Gastrocnemius medialis (tissue), 4 donors: ENCODE measurements at places on chromosomes 2 and 18. TPM values are rescaled to one million over a fixed set of nuclear protein-coding genes. Genes with fewer than 3 reads are reported as not detected.
A peak's percentile ranks its signal among the peaks of the same experiment; 100 is the strongest.

DNA sequence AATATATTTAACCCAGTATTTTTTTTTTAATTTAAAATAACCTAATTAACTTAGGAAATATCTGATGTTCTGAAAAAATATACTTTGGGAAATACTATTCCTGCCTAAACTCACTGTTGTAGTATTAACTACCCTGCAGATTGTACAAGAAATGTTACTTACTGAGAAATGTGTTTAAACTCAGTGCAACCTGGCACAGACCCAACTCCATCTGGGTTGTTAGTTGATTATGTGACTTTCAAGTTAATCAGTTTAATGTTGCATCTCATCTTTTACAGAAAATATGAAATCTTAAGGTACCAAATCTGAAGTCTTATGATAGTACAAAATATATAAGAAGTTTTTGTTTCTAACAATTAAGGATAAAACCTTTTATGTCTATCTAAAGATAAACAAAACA is 27.3 kb downstream of the VAPA start:
- H3K27me3 ChIP-seq: no peaks in the 10 kb centered on the region
- no peak for DNase-seq
- no peaks in the 10 kb centered on the region for H3K4me1 ChIP-seq
- no peak overlapping the region for H3K27ac ChIP-seq

- no peaks in the 10 kb centered on the region for H3K27me3 ChIP-seq
- H3K4me1 ChIP-seq: no peaks in the 10 kb centered on the region
- H3K36me3 ChIP-seq: no peaks in the 10 kb centered on the region
- no peak overlapping the region for H3K27ac ChIP-seq
Measured at GRCh38 chr2:80252294-80252986, 52.1 kb downstream of the LRRTM1 start.

DNA sequence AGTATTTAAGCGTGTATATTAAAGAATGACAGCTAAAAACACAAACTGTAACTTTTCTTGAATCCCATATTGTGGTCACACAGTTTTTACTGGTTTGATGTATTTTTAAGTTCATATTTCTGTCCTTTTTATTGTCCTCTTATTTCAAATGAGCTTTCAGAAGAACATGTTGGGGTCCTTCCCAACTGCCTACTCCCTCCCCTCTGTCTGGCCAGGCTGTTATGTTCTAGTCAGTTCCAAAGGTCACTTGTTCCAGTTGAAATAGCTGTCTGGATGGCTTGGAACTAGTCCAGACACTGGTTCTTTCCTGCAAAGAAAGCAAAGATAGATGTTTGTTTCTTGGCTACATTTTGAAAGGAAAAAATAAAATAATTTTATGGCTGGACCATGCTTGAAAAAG is 306.9 kb downstream of the GULP1 start:
- no peaks in the 10 kb centered on the region for H3K27me3 ChIP-seq

GRCh38 chr2:196101325-196101991 is 32.8 kb upstream of the DNAH7 start:
- no peaks in the 10 kb centered on the region for H3K4me1 ChIP-seq
- no peak for DNase-seq
- H3K27ac ChIP-seq: no peak overlapping the region
- no peaks in the 10 kb centered on the region for H3K27me3 ChIP-seq
- H3K36me3 ChIP-seq: no peaks in the 10 kb centered on the region
- no peak overlapping the region for H3K4me3 ChIP-seq

DNA sequence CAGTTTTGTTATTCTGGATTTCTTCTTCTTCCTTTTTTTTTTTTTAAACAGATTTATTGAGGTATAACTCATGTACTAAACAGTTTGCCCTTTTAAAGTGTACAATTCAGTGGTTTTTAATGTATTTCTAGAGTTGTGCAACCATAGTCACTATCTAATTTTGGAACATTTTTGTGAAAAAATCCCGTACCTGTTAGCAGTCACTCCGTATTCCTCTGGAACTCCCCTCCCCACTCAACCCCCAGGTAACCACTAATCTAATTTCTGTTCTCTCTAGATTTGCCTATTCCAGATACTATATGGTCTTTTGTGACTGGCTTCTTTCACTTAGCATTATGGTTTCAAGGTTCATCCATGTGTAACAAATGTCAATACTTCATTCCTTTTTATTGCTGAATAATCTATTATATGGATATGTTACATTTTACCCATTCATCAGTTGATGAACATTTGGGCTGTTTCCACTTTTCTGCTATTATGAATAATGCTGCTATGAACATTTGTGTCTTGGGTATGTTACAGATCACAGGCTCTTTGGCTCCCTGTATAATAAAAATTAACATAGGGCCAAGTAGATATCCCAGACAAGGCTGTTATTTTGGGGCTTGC is 21.9 kb downstream of the EHBP1 start:
- DNase-seq: no peak
- no peaks in the 10 kb centered on the region for H3K27me3 ChIP-seq
- H3K4me3 ChIP-seq: no peak overlapping the region
- no peak overlapping the region for H3K27ac ChIP-seq
- no peaks in the 10 kb centered on the region for H3K4me1 ChIP-seq

DNA sequence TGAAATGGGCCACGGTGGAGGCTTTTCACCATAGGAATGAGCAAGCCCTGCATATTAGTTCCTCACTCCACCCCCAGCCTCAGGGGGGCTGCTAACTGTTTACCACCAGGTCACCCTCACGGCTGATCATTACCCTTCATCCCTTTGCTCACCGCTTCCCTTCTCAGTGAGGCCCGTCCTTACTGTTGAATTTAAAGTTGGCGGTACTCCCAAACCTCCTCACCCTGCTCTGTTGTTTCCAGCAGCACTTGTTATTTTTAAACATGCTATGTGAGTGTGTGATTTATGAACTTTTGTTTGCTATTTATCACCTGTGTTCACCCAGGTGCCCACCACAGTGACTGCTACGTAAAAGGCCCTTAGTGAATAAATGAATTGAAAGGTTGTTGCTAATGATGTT is 243.6 kb downstream of the ZNF407 start:
- no peaks in the 10 kb centered on the region for H3K36me3 ChIP-seq
- H3K27ac ChIP-seq: peak overlapping the region; percentile 16
- H3K4me1 ChIP-seq: peaks cover 18% of the 10 kb centered on the region
- H3K4me3 ChIP-seq: no peak overlapping the region
- no peaks in the 10 kb centered on the region for H3K27me3 ChIP-seq
- DNase-seq: no peak

DNA sequence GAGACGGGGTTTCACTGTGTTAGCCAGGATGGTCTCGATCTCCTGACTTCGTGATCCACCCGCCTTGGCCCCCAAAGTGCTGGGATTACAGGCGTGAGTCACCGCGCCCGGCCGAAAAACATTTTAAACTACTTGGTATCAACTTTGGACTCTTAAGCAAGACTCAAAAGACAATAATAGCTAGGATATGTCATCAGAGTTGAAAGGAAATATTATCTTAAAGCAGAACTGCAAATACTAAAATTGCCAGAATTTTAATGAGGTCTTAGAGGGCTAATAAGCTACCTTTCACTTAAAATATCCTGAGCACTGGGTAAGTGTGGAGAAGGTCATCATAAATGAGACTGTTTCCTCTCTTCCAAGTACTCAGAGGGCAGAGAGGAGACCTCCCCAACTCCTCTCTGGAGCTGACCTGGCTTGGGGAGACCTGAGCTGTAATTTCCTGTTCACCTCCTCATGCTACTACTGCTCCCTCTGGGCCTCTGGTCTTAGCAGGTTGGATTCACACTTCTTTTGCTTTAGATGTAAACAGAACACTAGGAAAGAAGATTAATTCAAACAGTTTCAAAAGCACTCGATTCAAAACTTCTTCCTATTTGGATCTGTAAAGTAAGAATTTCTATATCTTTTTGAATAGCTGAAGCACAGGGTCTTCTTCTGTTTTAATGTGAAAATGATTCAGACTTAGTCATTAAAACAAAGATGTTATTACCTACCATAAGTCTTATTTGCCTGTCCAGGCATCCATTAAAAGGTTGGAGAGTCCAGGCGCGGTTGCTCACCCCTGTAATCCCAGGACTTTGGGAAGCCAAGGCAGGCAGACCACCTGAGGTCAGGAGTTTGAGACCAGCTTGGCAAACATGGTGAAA is 16.5 kb downstream of the CNRIP1 start:
- DNase-seq: no peak
- H3K27me3 ChIP-seq: no peaks in the 10 kb centered on the region
- no peak overlapping the region for H3K27ac ChIP-seq
- H3K4me3 ChIP-seq: no peak overlapping the region
- H3K4me1 ChIP-seq: no peaks in the 10 kb centered on the region

DNA sequence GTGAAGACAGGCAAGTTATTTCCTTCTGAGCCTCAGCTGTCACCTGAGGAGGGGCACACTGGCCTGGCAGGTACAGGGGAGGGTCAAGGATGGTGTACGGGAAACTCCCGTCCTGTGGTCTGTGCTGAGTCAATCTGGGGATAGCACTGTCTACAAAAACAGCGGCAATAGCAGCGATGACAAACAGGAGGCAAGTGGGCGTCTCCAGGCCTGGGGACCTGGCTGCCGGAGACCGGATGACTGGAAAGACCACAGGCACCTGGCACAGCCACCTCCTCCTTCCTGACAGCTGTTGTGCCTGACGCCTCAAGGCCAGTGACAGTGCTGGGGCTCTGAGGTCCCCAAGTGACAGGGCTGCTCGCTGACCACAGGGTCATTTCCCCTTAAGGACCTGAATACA is 202.1 kb upstream of the HS6ST1 start:
- no peaks in the 10 kb centered on the region for H3K36me3 ChIP-seq
- H3K27me3 ChIP-seq: no peaks in the 10 kb centered on the region
- no peaks in the 10 kb centered on the region for H3K4me1 ChIP-seq
- DNase-seq: no peak
- H3K4me3 ChIP-seq: no peak overlapping the region

DNA sequence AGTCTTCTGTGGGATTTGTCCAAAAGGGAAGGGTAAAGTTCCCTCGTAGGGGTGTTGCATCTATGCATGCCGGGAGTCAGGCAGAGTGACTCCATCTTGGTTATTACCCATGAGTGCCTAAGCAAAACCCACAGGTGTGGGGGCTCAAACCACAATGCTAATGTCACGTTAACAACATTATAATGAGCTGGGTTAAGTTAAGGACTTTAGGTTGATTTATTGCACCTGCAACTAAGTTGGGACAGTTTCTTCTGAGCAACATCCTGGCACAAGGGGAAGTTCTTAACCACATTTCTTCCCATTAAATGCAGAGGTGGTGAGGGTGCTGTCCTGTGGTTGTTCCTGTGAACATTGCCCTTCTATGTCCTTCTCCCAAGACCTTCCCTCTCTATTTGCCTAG is 1596.8 kb upstream of the SLC39A10 start:
- H3K4me1 ChIP-seq: no peaks in the 10 kb centered on the region
- DNase-seq: no peak
- no peaks in the 10 kb centered on the region for H3K36me3 ChIP-seq
- H3K4me3 ChIP-seq: no peak overlapping the region
- H3K27me3 ChIP-seq: no peaks in the 10 kb centered on the region

- no peaks in the 10 kb centered on the region for H3K36me3 ChIP-seq
- DNase-seq: no peak
- no peaks in the 10 kb centered on the region for H3K27me3 ChIP-seq
- no peak overlapping the region for H3K27ac ChIP-seq
- H3K4me1 ChIP-seq: no peaks in the 10 kb centered on the region
Measured at GRCh38 chr18:73340135-73340977, 472.6 kb upstream of the NETO1 start.

DNA sequence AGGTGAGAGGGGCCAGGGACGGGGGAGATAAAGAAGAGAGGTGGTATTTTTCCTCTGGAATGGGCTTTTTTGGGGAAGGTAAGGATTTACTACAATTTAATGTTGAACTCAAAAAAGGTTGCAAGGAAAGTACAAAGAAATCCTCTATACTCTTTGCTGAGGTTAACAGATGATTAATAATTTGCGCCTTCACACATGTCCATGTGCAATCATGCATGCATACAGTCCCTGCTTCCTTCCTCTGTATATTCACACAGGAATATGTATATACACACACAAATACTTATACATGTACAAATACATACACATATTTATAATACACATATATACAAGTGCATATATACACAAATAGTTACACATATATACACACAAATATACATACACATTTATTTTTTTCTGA is 193.4 kb downstream of the NBAS start:
- no peaks in the 10 kb centered on the region for H3K36me3 ChIP-seq
- DNase-seq: no peak
- no peaks in the 10 kb centered on the region for H3K27me3 ChIP-seq
- H3K4me1 ChIP-seq: no peaks in the 10 kb centered on the region
- H3K4me3 ChIP-seq: no peak overlapping the region

- H3K4me3 ChIP-seq: no peak overlapping the region
- no peak overlapping the region for H3K27ac ChIP-seq
- no peaks in the 10 kb centered on the region for H3K36me3 ChIP-seq
- DNase-seq: no peak
Measured at GRCh38 chr2:231287696-231288095, 89.3 kb downstream of the ARMC9 start.

The RBM45 gene
- 4.7 TPM for total RNA-seq

The STK36 gene
- total RNA-seq: 16.3 TPM
